Fibroblast of pulmonary artery (primary cell): ENCODE measurements at places on chromosomes 2 and 18.
A peak's percentile ranks its signal among the peaks of the same experiment; 100 is the strongest.

GRCh38 chr2:156430236-156430979 is 5.8 kb upstream of the GPD2 start:
- no peak for DNase-seq

DNA sequence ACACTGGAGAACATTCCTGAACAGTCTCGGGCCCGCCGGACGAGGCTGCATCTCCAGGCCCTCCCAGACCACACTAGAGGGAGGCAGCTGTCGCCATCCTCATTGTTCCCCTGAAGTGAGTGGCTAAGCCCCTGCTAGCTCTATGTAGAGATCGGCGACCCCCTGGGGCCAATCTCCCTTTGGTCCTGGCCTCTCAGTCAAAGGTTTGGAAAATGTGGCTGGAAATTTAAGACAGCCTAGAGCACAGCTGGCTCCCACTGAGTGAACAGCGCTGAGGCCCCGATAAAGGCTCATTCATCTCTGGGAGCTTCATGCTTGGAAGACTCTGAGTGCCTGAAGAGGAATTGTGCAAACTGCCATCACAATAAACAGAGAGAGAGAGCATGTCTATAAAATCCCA is 360.3 kb downstream of the CLIP4 start:
- no peak for DNase-seq

DNA sequence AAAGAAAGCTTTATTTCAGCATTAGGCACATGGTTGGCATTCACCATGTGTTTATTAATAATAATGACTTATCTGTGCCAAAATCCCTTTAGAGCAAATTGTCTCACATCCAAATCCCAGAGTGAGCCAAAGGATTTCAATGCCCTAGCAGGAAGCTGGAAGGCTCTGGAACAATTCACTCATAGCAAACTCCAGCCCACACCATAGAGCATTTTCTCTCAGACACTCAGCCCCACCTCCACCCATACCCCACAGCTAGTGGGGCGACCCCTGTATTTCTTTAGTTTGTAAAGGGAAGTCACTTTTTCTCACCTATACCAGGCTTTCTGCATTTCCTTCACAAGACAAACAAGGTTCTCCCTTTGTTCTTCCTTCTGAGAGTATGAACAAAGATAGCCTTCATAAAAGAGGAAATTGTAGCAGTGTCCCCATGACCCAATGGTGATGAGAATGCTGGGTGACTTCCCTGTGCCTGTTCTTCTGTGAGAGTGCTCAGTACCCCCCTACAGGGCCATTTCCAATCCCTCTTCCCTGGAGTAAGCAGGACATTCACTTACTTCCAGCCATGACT is 100.1 kb upstream of the APCDD1 start:
- no peak for DNase-seq

DNA sequence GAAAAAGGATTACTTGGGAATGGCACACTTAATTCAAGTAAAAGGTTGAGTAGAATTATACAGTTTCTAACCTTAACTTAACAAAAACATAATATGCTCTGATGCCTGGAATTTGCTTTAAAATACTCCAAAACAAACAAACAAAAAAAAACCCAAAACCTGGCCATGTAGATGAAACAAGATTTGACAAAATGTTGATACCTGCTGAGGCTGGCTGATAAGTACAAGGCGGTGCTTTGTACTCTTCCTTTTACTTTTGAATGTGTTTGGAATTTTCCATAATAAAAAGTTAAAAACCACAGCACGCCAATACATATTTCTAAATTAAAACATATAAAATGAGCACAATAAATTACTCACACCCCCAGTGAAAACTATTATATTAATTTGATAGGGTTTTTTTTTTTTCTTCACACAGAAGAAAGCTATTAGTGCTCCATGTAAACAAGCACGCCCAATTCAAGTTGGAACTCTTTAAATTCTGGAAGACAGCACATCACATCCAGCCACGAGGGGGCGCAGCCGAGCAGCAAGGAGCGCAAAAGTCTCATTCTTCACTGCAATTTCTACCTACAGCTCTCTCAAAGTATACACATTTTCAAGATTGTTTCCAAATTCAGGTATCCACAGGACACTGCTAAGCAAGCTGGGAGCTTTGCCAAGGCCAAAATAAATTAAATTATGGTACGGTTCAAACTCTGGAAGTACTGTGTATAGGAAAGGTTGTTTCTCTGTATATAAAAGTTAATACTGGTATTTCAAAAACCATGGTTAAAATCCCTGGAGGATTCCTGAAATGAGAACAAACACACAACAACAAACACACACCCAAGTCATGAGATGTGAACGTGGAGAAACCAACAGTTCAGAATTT is 7.5 kb downstream of the SERTAD2 start:
- DNase-seq, result peak; percentile 85

DNA sequence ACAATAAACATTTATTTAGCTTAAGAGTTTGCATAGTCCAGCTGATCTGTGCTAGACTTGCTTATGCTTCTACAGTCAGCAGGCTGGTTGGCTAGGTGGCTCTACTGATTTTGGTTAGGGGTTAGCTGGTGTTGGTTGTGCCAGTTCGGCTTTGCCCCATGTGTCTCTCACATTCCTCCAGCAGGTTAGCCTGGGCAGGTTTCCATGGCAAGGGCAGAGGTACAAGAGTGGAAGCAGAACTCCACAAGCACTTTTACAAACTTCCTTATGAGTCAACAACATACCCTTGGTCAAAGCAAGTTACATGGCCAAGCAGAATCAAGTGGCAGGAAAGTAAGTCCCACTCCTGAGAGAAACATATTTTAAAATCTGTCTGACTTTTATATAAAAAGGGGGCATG is 82.3 kb downstream of the SS18 start:
- DNase-seq, result no peak

- no peak for DNase-seq
Observed at GRCh38 chr2:229153951-229154350, 117.1 kb downstream of the PID1 start.

DNA sequence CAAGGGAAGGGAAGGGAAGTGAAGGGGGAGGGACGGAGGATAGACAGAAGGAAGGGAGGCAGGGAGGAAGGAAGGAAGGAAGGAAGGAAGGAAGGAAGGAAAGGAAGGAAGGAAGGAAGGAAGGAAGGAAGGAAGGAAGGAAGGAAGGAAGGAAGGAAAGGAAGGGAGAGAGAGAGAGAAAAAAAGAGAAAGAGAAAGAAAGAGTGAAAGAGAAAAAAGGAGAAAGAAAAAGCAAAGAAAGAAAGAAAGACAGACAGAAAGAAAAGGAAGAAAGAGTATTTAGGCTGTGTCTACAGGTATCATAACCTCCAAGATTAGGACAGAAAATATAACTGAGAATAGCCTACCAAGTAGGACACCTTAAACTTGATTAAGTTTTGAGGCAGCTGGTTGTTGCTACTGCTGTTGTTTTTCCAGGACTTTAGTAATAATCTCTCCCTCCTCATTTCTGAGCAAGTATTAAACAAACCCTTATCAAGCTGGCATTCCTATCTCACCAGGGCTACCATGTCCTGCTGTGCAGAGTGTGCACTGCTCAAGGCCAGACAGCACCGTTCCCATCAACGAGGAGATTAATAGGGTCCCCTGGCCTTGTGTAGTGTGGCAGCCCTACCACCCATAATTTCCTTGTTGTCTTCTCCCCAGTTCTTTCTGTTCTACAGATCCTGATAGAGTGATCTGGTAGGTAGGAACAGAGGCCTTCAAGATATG is 90.5 kb upstream of the FHL2 start:
- DNase-seq, result no peak

GRCh38 chr2:20551260-20551944 is 99.5 kb downstream of the HS1BP3 start:
- DNase-seq, result no peak

- no peak for DNase-seq
Observed at GRCh38 chr2:195437521-195437920, 219.5 kb upstream of the SLC39A10 start.

- DNase-seq, result peak; percentile 5
Observed at GRCh38 chr2:74063486-74063885, 78.8 kb downstream of the TET3 start.

GRCh38 chr18:62140259-62140658 is 46.6 kb downstream of the PIGN start:
- no peak for DNase-seq
